Activated CD4-positive, alpha-beta T cell treated with anti-CD3 and anti-CD28 coated beads, Interleukin-2, amount 50 U/mL, for 48 hours (primary cell): ENCODE measurements at places on chromosomes 12 and 14.

GRCh38 chr14:91368776-91369416, 48.7 kb downstream of the CCDC88C start:
- DNase-seq = no peak

GRCh38 chr12:105083031-105083430, 1.2 kb downstream of the ALDH1L2 start:
- DNase-seq = no peak

DNA sequence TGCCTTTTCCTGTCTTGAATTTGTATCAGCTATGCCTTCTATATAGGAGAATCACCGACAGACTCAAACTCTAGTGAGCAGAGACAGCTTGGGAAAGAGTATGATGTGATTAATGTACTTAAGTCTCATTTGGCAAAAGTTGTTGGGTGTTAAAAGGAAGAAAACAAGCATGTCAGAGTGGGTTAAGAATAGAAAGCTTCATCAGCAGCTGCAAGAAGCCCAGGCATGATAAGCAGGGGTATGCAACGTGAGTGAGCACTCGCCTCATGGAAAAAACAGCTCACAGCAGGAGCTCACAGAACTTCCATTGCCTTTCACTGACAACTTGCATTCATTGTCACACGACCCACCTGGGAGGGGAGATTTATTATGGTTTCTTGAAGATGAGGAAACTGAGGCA, 35.9 kb upstream of the WNK1 start:
- DNase-seq = peak; percentile 53

GRCh38 chr12:111429828-111430432, 24.2 kb downstream of the SH2B3 start:
- peak; percentile 52 for DNase-seq

- DNase-seq = no peak
Observed at GRCh38 chr12:109932878-109933503, 32.9 kb downstream of the TCHP start.

- peak; percentile 75 for DNase-seq
Observed at GRCh38 chr14:50875359-50876070, 3.7 kb downstream of the ABHD12B start.
